Iris pigment epithelial cell (primary cell): ENCODE measurements at places on chromosomes 11 and 22.

GRCh38 chr11:113514856-113515255 lies 39.7 kb upstream of the DRD2 start:
- DNase-seq, result no peak

DNA sequence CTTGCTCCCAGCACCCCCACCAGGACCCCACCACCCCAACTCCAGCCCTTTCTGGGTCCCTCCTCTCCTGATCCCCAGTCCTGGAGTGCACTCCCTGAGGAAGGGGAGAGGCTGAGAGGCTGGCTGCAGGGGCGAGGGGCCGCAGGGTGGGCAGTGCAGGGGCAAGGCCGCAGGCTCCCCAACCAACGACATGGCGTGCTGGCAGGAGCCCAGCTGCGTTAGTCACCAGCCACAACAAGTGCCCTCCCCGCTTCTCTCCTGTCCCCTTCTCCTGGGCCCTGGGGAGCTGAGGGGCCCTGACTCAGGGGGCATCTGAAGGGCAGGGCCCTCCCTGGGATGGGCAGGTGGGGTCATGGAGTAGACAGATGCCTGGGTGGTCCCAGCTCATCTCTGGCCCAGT lies 2.3 kb downstream of the CABP7 start:
- DNase-seq, result no peak

- peak; percentile 62 for DNase-seq
Measured at GRCh38 chr11:74257959-74258553, 53.4 kb downstream of the P4HA3 start.

- peak; percentile 69 for DNase-seq
Measured at GRCh38 chr22:49827853-49828598, at the start of gene BRD1. Gene BRD1 (minus strand): TSS chr22:49827873. CDS start chr22:49824317, 3,556 bp downstream.

DNA sequence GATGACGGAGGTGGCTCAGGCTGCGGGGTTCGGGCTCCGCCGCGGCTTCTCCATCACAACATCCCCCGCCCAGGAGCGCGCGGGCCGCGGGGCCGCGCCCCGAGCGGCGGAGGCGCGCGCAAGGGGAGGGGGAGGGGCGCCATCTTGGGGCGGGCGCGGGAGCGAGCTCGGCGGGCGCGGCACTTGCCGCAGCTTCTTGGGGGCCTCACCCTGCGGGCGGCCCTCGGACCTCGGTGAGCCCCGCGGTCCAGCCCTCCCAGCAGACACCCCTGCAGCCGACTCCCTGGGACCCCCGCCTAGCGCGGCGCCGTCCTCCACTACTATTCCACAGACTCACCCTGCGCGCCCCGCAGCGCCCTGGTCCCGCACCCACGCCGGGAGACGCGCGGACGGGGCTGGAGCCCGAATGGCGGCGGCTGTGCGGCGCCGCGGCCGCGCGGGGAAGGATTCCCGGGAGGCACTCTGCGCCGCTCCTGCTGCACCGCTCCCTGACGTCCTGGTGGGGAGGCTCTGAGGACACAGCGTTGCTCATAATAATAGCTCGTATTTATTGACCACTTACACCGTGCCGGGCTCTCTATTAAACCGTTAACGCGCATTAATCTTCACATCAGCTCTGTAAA lies at the start of gene APBB1:
APBB1 (minus strand) TSS at position 86 of the 623 bp plus-strand sequence. CDS start 7,747 bp downstream, outside the sequence.
- peak; percentile 60 for DNase-seq

- no peak for DNase-seq
Measured at GRCh38 chr11:13271060-13271693, 6.4 kb upstream of the BMAL1 start.

- peak; percentile 82 for DNase-seq
Measured at GRCh38 chr11:12157241-12157661, 46.9 kb downstream of the MICAL2 start.

DNA sequence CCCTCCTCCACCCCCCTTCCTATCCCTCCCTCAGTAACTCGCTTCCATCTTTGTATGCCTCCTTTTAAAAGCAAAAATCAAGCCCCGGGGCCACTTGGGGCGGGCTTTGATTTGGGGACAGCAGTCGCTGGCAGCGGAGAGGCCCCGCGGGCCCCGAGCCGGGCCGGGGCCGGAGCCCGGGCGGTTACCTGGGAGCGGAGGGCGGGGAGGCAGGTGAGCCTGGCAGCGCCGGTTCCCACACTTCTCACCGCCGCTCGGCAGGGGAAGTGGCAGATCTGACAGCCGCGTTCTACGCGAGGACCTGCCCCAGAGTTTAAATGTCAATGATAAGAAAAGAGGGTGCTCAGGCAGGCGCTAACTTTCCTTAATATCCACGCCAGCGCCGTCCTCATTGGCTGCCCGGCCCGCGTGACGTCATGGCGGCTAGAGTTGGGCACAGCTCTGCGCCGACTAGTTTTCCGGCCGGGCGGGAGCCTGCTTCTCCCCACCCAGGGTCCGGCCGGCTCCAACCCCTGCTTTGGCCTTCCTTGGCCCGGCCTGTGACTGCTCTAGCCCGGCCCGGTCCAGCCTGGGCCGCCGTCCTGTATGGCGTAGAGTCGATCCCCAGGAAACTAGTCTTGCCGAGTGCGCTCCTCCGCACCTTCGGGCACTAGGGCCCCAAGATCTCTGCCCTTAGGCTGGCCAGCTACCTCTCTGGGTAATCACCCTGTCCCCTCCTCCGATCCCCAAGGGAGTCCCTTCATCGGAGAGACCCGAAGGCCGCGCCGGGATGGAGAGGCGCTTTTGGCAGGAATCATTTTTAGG lies 6.7 kb upstream of the PAX6 start:
- DNase-seq, result no peak

DNA sequence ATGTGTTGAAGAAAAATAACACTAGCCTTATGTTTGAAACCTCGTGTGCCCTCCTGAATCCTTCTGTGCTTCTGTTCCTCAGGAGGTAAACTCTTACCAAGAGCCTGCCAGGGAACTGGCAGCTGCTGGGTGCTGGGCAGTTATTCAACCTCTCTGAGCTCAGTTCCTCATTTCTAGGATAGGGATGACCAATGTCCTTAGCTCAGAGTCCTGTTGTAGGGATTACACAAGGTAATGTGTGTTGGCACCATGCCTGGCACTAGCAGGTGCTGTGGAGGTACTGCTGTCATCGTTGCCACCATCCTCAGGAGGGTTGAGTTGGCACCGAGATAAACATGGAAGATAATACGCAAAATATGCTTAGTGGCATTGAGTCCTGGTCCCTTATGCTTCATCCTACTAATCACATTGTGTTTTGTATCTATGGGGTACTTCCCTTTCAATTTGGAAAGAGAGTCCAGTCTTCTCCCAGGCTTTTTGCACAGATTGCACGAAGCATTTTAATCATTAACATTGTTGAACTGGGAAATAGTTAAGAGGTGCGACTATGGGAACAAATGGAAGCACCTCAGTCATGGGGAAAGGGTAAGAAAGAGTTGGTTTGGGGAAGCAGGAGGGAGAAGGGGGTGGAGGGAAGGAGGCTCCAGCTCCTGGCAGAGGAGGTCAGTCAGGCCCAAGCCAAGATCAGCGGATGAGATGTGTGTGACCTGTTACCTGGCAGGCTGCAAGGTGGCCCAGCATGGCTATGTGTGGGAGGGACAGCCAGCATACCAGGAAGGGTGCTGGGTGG lies 56.7 kb downstream of the CABIN1 start:
- no peak for DNase-seq

DNA sequence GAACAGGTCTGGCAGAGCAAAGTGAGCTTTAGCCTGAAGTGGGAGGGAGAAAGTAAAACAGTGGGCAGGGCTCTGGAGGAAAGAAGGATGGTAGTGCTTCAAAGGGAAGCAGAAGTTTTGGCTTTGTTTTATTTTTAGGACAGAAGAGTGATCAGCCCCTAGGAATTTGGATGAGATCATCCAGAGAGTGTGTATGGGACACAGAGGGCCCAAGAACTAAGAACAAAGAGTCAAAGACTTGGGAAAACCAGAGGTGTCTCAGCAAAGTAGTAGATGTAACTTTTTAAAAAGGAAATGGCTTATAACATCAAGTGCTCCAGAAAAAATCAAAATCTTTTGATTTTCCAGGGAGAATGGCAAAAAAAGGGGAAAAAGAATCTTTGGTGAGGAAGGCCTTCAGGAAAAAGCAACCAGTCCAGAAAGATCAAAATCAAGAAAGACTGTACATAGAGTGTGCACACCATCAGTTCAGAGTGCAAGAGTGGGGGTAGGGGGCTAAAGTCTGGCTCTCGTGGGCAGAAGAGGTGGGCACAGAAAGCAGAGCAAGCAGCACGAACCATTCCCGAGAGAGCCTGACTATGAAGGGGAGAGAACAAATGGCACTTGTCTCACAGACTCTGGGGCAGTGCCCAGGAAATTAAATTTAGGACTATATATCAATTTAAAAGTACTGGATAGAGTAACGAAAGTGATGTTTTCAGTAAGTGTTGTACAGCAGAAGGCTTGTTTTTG lies 30.0 kb downstream of the MAPK1 start:
- DNase-seq, result peak; percentile 78

- DNase-seq, result no peak
Measured at GRCh38 chr22:48704335-48704734, 1123.3 kb downstream of the BRD1 start.

GRCh38 chr11:133893381-133893780 lies 48.1 kb upstream of the SPATA19 start:
- no peak for DNase-seq

DNA sequence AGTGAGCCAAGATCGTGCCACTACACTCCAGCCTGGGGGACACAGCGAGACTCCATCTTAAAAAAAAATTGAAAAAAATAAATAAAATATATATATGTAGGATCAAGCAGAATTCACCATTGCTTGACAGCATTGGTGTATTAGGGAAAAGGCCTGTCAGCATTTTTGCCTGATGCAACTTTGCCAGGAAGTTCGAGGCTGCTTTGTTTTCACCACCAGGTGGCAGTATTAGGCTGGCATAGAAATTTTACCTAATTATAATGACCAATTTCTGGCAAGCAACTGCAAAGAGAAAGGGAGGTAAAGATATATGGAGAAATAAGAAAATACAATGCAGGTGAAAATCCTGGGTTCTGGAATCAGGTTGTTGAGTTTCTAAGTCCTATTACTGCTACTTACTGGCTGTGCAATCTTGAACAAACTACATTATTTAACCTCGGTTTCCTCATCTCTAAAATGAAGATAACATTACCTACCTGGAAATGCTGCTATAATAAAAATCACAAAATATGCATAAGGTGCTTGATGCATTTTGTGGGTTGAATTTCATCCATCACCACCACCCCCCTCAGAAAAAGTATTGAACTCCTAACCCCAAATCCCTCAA lies 24.7 kb downstream of the LAYN start:
- DNase-seq, result peak; percentile 71

DNA sequence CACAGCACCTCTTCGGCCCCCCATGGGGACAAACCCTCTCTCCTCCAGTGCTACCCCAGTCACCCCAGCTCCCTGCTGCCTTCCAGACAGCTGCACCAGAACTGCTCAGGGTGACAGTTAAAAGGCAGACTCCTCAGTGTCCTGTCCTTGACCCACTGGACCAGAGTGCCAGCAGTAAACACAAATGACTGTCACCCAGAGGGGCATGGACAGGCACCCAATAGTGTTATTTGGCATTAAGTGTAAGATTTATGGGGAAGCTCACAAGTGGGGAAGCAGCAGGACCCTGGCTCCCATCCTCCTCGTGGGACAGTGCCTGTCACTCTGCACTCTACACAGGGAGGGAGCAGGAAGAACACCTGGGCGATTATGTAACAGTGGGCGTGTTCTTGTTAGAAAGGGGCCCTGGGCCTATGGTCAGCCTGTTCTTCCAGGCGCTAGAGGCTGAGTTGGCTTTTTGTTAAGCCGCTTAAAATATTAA lies 5.0 kb downstream of the RPS19BP1 start:
- DNase-seq, result peak; percentile 31

- peak; percentile 61 for DNase-seq
Measured at GRCh38 chr22:38051900-38052862, 5.0 kb upstream of the PICK1 start.

GRCh38 chr22:20437613-20438426 lies at the start of gene SCARF2:
Gene SCARF2 (minus strand): TSS chr22:20437825. CDS start chr22:20437754, 71 bp downstream.
- peak; percentile 61 for DNase-seq

- peak; percentile 92 for DNase-seq
Measured at GRCh38 chr11:18384157-18384641, 10.2 kb upstream of the LDHA start.

DNA sequence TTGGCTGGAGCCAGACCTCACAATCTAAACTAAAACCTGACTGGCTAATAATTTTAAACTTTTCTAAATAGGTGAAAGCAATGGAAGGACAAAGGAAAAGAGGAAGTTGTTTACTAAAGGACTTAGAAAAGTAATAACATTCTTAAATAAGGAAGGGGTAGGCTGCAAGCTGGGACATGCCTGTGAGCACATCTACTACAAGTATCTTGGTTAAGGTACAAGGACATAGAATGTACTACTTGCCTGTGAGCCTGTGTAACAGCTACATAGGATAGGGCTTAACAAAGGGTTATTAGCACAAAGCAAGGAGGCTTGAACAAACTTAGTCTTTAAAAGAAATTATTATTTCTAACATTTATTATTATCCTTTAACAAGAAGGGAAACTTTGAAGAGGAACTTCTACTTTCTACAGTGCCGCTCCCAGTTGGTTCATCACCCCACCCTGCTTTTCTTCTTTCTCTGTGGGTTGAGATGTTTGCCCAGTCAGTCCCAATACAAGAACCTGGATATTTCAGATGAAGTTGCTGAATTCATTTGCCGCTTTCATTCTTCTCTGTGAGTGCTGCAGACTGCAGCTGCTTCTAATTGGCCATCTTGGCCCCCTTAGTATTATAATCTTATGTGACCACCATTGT lies 87.5 kb downstream of the PRMT3 start:
- no peak for DNase-seq

DNA sequence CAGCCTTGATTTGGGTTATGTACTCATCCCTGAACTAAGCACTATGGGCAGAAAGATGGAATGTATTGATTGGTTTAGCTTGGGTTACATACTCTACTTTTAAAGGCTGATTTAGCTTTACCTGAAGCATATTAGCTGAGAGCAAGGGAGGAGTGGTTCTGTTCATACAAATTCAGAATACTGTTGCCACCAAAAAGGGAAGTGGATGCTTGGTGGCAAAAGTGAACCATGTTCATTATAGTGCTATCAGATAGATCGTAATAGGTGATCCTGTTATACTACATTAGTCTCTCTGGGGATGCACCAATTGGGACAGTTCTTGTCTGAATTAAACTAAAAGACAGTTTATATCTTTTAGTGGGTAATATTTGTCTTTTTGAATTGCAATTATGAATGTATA lies 44.5 kb upstream of the RRM1 start:
- DNase-seq, result no peak

DNA sequence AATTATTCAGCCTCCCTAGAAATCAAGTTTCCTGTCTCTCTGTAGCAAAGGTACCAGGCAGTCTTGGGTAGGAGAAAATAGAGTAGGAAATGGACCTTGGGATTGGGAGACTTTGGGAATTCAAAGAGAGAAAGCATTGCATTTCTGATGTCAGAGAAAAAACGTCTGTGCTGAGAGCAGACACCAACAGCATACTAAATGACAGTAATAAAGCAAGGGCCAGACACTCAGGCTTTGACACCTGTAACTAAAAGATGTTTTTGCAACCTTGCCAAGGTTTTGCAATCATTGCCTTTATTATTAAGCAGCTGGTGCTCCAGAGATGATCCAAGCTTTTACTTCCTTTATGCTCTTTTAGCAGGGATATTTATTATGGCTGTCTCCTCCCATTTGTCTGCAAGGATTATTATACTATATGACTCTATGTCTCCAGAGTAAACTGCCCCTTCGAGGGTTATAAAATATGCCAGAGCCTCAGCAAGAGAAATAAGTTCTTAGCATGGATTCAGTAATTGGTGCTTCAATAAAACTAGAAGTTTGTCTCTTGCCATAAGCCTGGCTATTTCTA lies 85.2 kb upstream of the GRAMD1B start:
- no peak for DNase-seq
